ENCODE measurements at places on chromosomes 1 and 21. TPM values are rescaled to one million over a fixed set of nuclear protein-coding genes. Genes with fewer than 3 reads are reported as not detected.

The SELE gene
- not detected for total RNA-seq

The C1orf56 gene
- total RNA-seq: 1.9 TPM

The SEMA6C gene
- 4.2 TPM for total RNA-seq

The CCSAP gene
- 10.5 TPM for total RNA-seq

The TNFAIP8L2 gene
- total RNA-seq: 23.7 TPM

The AJAP1 gene
- total RNA-seq: not detected

The MEX3A gene
- 0.11 TPM for total RNA-seq

The ACTL8 gene
- not detected for total RNA-seq

The SYTL1 gene
- total RNA-seq: 103 TPM

The TNFRSF9 gene
- 3.2 TPM for total RNA-seq

The FCRL2 gene
- total RNA-seq: not detected

The YIPF1 gene
- 19.5 TPM for total RNA-seq

The S100A8 gene
- 1.2 TPM for total RNA-seq

The MTF2 gene
- 66.8 TPM for total RNA-seq

The FAM163A gene
- not detected for total RNA-seq

The FCER1G gene
- total RNA-seq: 18.9 TPM

The TCP10L gene
- total RNA-seq: 1.1 TPM

The HMCN1 gene
- total RNA-seq: 0.55 TPM

Data from activated naive CD8-positive, alpha-beta T cell treated with anti-CD3 and anti-CD28 coated beads, Interleukin-2, amount 10 ng/mL, durations not matched to agents 7 days and 5 days (primary cell).